DMS79 treated with DMSO at 0.1 percent for 48 hours (cell line): ENCODE measurements at places on chromosomes 3 and 15.

DNA sequence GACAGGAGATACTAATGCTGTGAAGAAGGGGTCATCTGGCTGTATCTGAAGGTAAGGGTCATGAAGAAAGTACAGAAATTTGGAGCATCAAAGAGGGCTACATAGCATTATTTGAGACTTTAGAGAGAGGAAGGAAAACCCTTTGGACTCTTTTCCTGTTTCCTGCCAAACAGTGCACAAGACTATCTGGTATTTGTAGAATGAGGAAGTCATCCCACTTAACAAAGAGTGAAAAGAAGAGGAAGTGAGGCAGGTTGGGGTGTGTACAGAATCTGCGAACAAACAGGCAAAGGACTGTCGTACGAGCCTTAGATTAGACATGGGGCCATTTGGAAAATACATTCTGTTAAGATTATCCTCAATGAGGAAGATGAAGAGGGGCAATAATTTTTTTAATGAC is 546.8 kb upstream of the EPHA6 start:
- DNase-seq = no peak

DNA sequence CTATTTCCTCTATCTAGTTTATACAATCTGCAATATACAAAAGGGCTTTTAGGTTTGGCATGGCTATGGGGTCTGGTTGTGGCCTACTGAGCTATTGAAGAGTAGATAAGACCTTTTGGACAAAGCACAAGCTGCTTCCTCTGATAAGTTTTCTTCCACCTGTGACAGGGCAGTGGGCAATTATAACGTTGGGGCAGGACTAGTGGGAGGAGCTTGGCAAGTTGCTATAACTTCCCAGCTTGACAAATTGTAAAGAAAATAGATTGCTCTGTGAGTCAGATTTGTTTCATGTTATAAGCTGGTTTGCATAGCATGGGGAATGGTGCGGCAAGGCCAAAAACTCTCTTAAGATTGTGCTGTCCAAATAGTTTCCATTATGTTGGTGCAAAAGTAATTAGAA is 64.9 kb downstream of the SLC7A14 start:
- no peak for DNase-seq

DNA sequence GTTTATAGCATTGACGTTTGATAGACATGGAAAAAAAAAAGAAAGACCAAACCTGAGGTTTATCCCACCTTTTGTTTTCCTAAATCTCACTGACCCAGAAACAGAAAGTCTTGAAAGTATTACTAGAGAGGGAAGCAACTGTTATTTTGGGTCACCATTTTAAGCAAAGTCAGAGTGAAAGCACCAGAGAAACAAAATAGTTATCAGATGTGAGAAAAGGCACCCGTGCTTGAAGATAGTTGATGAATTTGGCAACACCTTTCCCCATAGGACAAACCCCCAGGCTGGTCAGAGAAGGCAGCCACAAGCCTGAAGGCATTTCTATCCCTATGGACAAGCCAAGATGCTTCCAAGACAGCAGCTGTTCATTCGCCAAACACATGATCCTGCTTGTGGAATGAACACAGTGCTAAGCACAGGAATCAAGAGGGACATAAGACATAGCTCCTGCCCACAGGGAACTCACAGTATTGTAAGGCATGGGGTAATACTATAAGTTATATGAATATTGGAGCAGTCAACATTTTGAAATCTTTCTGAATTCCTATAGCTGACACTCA is 170.9 kb downstream of the ERC2 start:
- no peak for DNase-seq

- no peak for DNase-seq
Measured at GRCh38 chr15:48515500-48515899, 130.0 kb downstream of the FBN1 start.

- no peak for DNase-seq
Measured at GRCh38 chr15:38699633-38700230, 135.1 kb upstream of the RASGRP1 start.

DNA sequence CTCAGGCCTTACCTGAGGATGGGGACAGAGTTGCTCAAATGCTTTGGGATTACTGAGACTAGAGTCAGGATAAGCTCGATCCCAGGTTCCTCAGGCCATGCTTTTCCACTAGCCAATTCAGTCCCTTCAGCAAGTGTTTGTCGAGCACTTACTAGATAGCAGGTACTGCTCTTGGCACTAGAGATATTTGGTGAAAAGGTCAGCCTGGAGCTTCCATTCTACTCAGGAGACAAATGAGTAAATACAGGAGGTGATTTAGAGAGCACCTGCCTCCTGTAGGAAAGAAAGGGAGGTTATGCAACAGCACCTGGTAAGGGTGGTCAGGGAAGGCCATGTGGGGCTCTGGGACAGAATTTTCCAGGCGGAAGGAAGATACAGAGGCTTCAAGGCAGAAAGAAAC is 99.9 kb downstream of the CACNA1D start:
- DNase-seq = no peak

DNA sequence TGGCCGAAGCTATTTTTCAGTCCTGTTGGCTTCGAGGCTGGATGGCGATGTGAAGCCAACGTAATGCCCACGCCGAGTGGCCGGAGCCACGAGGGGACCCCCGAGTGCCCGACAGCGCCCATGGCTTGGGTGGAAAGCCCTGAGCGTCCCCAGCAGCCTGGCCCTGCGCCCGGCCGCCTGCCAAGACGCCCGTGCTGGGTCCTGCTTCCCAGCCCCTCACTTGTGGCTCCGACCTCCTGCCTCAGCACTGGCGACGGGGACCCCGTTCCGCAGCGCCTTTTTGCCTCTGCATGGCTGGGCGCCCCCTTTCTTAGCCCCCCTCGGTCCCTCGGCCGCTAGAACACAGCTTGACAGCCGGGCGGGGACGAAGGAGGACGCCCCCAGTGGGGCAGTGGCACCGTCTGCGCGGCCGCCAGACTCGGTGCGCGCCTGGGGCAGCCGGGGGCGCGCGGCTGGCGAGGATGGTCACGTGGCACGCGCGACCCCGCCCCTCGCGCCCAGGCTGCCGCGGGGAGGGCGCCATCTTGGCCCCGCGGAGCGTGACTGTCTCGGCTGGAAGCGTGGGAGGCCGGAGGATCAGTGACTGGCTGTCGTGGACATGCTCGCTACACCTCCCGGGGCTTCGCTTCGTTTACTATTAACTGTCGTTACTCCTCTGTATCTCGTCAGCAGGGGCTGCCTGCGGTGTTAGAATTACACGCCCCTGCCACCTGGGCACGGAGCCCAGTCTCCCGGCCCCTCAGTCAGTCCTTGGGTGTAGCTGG is 626 bp upstream of the GPR176 start:
- peak; percentile 63 for DNase-seq

DNA sequence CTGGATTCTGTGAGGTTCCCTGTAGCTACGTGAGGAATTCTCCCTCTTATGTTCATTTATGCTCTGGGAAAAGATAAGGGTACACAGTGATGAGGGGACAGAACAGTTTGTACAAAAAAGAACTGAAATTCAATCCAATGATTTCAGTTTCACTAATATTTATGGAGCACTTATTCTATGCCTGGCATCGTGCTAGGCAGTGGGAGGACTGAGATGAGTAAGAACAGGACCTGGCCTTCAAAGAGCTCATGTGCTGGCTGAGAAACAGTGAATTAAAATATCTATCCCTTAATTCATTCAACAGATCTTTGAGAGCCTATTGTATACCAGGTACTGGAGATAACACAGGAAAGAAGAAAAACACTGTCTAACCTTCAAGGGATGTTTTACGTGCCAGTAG is 22.2 kb downstream of the SSR3 start:
- DNase-seq = no peak

DNA sequence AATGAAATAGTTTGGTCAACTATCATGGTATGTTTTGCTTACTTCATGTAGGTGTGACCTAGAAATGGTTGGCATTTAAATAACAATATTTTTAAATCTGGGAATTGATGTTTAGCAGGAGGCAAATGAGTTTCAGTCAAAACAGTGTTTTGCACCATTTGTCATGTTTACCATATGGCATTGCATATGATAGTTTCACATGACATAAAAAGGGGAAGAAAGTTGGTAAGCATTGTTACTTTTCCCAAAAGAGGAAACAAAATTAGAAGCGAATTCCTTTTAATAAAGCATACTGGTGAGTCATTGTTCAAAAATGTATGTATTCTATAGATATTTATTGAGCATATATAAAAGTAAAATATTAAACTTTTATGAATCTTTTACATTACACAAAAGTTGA is 2.3 kb downstream of the RNF13 start:
- no peak for DNase-seq

- no peak for DNase-seq
Measured at GRCh38 chr3:150503402-150504099, 42.7 kb downstream of the SERP1 start.

GRCh38 chr3:60803216-60804173 is 447.8 kb downstream of the FHIT start:
- no peak for DNase-seq

DNA sequence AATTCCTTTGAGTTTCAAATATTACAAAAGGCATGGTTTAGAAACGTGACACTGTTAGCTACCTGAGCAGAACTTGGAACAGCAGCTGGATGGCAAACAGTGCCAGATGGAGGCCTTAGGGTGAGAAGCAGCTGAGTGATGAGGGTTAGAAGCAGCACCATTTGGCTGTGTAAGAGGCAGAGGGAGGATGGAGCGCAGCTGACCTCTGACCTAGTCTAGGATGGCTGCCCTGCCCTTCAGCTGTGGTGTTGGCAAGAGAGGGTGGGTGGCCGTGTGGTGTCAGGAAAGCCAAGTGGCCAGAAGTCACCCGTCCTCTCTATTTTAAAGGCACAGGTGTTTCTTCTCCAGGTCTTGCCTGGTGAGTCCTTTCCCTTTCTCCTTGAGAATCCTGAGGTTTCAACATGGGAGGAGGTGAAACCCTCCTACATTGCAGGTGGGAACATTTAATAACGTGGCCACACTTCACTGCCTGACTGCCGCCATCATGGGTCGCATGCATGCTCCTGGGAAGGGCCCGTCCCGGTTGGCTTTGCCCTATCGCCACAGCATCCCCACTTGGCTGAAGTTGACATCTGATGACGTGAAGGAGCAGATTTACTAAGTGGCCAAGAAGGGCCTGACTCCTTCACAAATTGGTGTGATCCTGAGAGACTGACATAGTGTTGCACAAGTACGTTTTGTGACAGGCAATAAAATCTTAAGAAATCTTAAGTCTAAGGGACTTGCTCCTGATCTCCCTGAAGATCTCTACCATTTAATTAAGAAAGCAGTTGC is 17.6 kb downstream of the BCL2L10 start:
- DNase-seq = no peak

DNA sequence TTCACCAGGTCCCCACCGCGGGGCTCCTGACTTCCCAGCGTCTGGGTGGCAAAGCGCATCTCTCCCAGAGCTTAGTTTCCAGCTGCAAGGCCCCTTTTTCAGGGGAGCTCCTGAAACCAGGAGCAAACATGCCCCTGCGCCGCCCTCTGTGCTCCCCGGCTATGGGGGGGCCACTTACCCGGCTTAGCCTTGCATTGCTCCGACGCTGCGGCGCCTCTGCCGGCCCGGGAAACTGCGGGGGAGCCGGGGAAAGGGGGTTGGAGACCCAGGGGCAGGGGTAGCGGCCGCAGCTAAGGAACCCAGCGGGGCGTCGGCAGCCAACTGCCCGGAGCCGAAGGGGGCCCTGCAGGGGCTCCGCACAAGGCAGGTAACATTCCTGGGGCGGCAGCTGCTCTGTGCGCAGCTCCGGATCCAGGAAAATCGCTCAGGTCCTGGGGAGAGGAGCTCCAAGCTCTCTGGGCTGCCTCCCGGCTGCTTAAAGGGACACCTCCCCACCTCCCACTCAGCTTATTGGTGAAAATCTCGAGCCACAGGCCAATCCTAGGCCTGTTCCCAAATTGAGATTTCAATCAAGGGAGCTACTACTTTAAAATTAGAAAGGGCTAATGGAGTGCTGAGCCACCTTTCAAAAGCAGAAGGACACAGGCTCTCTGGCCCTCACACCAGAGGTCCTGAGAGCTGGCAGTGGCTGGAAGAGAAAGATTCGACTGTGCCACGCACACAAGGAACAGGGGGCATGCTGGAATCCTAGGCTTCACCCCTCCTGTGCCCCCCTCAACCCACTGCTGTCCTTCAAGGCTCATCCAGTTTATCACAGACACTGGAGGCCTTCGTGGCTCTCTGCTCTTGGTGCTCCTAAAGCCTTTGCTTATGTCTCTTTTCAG is 42.7 kb upstream of the PRICKLE2 start:
- no peak for DNase-seq

- no peak for DNase-seq
Measured at GRCh38 chr3:182007441-182007840, 295.7 kb downstream of the SOX2 start.

DNA sequence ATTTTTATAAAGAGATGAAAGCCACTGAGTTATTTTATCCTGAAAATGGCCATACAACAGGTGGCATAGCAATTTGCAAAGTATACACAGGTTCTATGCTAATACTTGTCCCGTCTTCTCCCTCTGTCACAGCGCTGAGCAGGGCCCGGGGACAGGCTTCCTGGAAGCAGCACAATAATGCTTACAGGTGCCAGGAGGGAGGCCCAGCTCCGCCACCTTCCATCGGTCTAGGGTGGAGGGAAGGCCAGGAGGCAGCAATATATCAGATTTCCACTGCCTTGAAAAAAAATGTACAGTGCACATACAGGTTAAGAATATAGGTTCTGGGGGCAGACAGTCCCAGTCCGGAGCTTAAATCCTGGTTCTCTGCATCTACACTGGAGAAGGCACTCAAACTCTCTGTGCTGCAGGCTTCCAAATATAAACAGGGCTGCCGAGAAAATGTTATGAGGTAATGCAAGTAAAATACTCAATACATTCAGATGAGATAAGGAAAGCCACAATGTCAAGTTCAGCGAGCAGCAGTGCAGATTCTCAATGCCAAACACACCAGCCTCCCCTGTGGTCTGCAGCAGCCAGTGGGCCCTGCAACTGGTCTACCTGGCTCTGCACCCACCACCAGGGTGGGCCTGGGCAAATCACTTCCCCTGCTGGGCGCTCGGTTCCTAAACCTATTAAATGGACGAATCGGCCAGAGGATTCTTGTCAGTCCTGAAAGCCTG is 189.6 kb downstream of the XXYLT1 start:
- DNase-seq = peak; percentile 94

DNA sequence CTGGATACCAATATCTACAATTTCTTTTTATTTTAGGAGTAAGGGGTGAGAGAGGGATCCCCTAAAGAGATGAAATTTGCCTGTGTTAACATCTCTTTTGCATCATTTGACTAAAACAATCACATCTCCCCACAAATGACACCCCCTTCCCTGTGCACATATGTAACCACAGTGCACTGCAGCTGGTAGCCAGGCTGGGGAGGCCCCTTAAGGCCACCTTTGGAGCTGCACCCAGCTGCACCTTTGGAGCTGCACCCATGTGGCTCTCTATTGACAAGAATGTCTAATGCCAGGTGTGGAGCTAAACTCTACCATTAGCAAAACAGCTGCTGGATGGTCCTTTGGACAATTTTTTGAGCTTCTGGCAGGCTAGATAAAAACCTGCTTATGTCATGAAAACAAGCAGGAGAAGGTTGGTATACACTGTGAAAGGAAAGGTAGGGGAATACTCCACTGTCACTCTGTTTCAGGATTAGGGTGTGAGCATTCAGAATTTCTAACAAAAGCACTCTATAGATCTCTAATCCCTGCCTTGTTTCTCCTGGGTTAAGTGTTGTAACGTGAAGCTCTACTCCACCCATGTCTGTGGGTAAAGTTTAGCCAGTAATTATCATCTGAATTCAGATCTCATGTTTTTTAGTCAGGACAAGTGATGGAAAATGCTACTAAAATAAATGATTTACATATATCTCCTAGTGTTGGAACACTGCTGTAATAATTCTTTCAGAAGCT is 52.1 kb downstream of the TFG start:
- DNase-seq = no peak

- DNase-seq = peak; percentile 50
Measured at GRCh38 chr15:29670998-29671981, 151.0 kb downstream of the TJP1 start.

GRCh38 chr3:53254509-53255422 is 1.1 kb downstream of the TKT start:
- peak; percentile 39 for DNase-seq
